ENCODE measurements at places on chromosomes 4 and X. TPM values are rescaled to one million over a fixed set of nuclear protein-coding genes. Genes with fewer than 3 reads are reported as not detected.

KIT gene
- 0.50 TPM for total RNA-seq

BBS12 gene
- total RNA-seq, result 7.4 TPM

PAGE2 gene
- total RNA-seq, result not detected

AMOT gene
- 6.8 TPM for total RNA-seq

SULT1E1 gene
- total RNA-seq, result not detected

FAM184B gene
- under 0.01 TPM for total RNA-seq

YY2 gene
- 1.0 TPM for total RNA-seq

BEX1 gene
- not detected for total RNA-seq

FAAH2 gene
- total RNA-seq, result under 0.01 TPM

FABP2 gene
- not detected for total RNA-seq

ITIH6 gene
- not detected for total RNA-seq

CT83 gene
- total RNA-seq, result not detected

AVPR2 gene
- total RNA-seq, result not detected

LAMP2 gene
- 182 TPM for total RNA-seq

CTAG1A gene
- not detected for total RNA-seq

EXOC1L gene
- total RNA-seq, result not detected

THOC2 gene
- 62.9 TPM for total RNA-seq

MAGEA12 gene
- total RNA-seq, result not detected

ENPP6 gene
- 0.17 TPM for total RNA-seq

TMPRSS11B gene
- total RNA-seq, result not detected

UBQLN2 gene
- total RNA-seq, result 8.1 TPM

CDX4 gene
- not detected for total RNA-seq

Data from fibroblast of lung (primary cell).